ENCODE measurements at places on chromosomes 2 and 18. TPM values are rescaled to one million over a fixed set of nuclear protein-coding genes. Genes with fewer than 3 reads are reported as not detected.

DNA sequence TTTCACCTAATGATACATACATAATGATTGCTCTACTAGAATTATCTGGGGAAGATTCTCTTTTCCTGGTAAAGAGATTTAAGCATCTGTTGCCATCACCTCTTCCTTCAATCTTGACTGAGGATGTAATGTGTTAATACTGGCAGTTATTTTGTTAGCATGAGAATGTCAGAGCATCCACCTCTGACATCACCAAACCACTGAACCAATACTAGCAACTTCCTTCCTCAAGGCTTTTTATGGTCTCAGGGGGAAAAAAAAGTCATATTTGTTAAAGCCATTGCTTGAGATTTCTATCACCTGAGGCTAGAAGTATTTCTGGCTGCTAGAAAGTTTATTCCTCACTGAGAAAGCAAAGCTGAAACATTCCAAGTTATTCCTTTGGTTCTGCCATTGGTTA lies 48.5 kb downstream of the DSEL start:
- no peak for DNase-seq
- no peak overlapping the region for H3K4me3 ChIP-seq
- H3K36me3 ChIP-seq = no peaks in the 10 kb centered on the region

DNA sequence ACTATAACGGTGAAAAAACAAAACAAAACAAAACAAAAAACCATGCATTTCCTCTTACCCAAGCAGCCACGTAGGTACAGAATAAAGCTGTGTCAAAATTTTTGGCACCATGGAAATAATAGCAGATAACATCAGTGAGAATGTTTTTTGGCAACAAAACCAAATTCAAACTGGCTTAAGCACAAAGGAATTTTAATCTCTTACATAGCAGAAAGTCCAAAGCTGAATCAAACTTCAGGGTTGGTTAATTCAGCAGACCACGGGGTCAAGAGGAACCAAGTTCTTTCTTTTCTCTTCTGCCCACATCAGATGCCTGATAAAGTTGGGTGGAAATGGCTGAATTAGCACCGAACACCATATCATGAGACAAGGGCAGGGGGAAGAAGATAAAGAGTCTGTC lies 129.5 kb downstream of the PAX3 start:
- H3K4me1 ChIP-seq = no peaks in the 10 kb centered on the region
- H3K4me3 ChIP-seq = no peak overlapping the region
- DNase-seq = no peak
- no peaks in the 10 kb centered on the region for H3K36me3 ChIP-seq
- H3K27me3 ChIP-seq = no peaks in the 10 kb centered on the region

GRCh38 chr18:70576276-70577022 lies 287.6 kb downstream of the SOCS6 start:
- no peak overlapping the region for H3K4me3 ChIP-seq
- no peak for DNase-seq
- no peaks in the 10 kb centered on the region for H3K27me3 ChIP-seq
- no peak overlapping the region for H3K27ac ChIP-seq
- no peaks in the 10 kb centered on the region for H3K36me3 ChIP-seq

DNA sequence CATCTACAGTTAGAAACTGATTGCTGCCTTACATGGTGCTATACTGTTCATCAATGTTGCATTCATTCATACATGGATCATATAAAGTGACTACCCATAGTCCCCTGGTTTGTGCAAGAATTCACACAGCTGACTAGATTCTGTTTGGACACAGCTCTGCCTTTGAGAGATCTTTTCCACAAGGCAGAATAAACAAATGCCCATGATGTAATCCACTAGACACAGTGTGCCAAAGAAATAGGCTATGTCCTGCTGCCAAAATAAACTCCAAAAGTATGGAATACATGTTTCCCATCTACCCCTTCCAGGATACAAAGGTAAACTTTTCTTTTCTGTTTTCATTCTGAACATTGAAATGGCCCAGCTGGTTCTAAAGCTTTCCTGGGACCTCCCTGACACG lies 269.4 kb upstream of the CHAC2 start:
- no peaks in the 10 kb centered on the region for H3K4me1 ChIP-seq
- no peak for DNase-seq
- H3K27me3 ChIP-seq = no peaks in the 10 kb centered on the region
- H3K27ac ChIP-seq = no peak overlapping the region
- H3K4me3 ChIP-seq = no peak overlapping the region
- H3K36me3 ChIP-seq = no peaks in the 10 kb centered on the region

DNA sequence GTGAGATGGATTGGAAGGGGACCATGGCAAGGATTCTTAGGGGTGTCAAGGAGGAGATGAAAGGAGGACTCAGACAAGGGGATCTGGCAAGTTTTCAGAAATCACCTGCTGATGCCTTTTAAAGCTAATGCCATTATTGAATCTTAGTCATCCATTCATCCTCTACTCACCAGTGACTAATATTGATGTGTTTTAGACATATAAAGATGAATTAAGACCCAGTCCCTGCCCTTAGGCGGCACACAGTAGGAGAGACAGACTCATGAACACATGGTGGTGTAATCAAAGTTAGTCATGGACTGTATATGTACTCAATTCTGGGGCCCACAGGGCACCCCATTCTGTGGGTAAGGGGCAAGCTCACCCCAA lies 56.5 kb upstream of the ATL2 start:
- H3K4me1 ChIP-seq = peaks cover 3% of the 10 kb centered on the region
- no peak for DNase-seq
- no peak overlapping the region for H3K27ac ChIP-seq
- no peak overlapping the region for H3K4me3 ChIP-seq
- no peaks in the 10 kb centered on the region for H3K36me3 ChIP-seq

DNA sequence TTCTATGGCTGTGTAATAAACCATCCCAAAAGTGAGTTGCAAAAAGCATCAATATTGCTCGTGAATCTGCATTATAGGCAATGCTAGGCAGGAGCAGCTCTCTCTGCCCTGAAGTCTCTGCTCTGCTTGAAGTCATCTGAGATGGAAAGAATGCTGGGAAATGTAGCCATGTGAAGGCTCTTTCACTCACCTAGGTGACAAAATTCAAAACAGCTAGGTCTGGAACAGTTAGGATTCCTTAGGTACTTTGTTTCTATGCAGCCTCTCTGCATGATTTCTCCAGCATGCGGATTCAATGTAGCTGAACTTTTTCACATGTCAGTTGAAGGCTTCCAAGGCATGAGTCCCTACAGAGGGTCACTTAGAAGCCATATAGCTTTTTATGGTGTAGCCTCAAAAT lies 1383.7 kb downstream of the LRP1B start:
- DNase-seq = no peak
- H3K36me3 ChIP-seq = no peaks in the 10 kb centered on the region
- H3K4me3 ChIP-seq = no peak overlapping the region

GRCh38 chr2:206876216-206876860 lies 63.0 kb upstream of the CPO start:
- peaks cover 10% of the 10 kb centered on the region for H3K27me3 ChIP-seq
- H3K27ac ChIP-seq = no peak overlapping the region
- no peaks in the 10 kb centered on the region for H3K36me3 ChIP-seq
- no peak overlapping the region for H3K4me3 ChIP-seq
- no peak for DNase-seq

GRCh38 chr18:42112657-42113420 lies 157.8 kb downstream of the PIK3C3 start:
- no peak overlapping the region for H3K27ac ChIP-seq
- peaks cover 3% of the 10 kb centered on the region for H3K36me3 ChIP-seq
- DNase-seq = no peak
- H3K4me3 ChIP-seq = no peak overlapping the region

DNA sequence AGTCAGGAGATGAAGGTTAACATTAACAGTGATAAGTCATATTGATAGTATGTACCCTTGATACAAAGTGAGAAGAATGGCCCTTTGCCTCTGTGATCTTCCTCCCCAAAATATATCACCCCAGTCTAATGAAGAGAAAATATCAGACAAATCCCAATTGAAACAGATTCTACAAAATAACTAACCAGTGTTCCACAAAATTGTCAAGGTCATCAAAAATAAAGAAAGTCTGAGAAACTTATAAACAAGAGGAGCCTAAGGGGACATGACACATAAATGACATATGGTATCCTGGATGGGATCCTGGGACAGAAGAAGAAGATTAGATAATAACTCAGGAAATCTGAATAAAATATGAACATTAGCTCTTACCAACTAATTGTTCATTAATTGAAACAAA lies 398.4 kb downstream of the DSC3 start:
- H3K27me3 ChIP-seq = no peaks in the 10 kb centered on the region
- no peak overlapping the region for H3K27ac ChIP-seq
- H3K36me3 ChIP-seq = no peaks in the 10 kb centered on the region

GRCh38 chr2:156625360-156626170 lies 189.4 kb downstream of the GPD2 start:
- H3K36me3 ChIP-seq = no peaks in the 10 kb centered on the region
- H3K27ac ChIP-seq = no peak overlapping the region
- DNase-seq = no peak
- no peak overlapping the region for H3K4me3 ChIP-seq
- no peaks in the 10 kb centered on the region for H3K4me1 ChIP-seq

DNA sequence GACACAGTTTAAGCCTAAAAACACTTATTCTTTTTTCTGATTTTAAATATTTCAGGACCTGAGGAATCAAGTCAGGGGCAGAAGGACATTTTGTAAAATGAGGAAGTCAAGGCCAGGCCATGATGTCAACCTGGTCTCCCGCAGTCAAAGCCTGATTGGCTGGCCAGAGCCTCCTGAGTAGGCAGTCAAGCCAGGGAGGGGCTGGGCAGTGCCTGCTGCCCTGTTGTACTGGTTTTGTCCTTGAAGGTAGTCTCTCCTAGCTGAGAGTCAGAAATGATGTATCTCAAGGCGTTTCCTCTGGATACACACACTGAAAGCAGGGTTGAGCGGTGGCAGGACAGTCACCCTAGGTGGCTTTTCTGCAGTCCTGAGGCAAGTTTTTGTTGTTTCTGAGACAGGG lies 19.8 kb downstream of the CCT7 start:
- H3K4me3 ChIP-seq = no peak overlapping the region
- H3K4me1 ChIP-seq = no peaks in the 10 kb centered on the region
- H3K27me3 ChIP-seq = no peaks in the 10 kb centered on the region
- peaks cover 46% of the 10 kb centered on the region for H3K36me3 ChIP-seq
- no peak overlapping the region for H3K27ac ChIP-seq
- DNase-seq = no peak

- no peak overlapping the region for H3K27ac ChIP-seq
- DNase-seq = no peak
- H3K4me3 ChIP-seq = no peak overlapping the region
- H3K36me3 ChIP-seq = no peaks in the 10 kb centered on the region
- H3K4me1 ChIP-seq = no peaks in the 10 kb centered on the region
Measured at GRCh38 chr2:133713049-133713580, 144.9 kb upstream of the NCKAP5 start.

DNA sequence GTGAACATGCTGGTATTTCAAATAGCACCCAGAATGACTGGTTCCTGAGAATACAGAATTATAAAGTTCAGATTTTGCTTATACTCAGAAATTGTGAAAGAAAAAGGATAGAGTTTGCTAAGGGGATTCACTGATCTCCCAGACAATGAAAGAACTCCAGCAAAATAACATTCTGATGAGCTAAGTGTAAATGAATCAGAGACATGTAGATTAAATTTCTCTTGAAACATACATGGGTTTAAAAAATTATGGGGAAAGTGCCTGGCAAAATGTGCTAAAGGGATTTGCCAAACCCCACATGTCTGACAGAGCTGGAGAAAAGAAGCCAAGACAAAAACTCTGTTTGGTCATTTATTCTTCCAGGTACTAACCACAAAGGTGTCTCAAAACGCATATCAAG lies 116.3 kb downstream of the FTCDNL1 start:
- no peak for DNase-seq
- H3K4me3 ChIP-seq = no peak overlapping the region
- H3K27me3 ChIP-seq = peaks cover 27% of the 10 kb centered on the region
- peaks cover under 1% of the 10 kb centered on the region for H3K4me1 ChIP-seq
- H3K36me3 ChIP-seq = no peaks in the 10 kb centered on the region

DNA sequence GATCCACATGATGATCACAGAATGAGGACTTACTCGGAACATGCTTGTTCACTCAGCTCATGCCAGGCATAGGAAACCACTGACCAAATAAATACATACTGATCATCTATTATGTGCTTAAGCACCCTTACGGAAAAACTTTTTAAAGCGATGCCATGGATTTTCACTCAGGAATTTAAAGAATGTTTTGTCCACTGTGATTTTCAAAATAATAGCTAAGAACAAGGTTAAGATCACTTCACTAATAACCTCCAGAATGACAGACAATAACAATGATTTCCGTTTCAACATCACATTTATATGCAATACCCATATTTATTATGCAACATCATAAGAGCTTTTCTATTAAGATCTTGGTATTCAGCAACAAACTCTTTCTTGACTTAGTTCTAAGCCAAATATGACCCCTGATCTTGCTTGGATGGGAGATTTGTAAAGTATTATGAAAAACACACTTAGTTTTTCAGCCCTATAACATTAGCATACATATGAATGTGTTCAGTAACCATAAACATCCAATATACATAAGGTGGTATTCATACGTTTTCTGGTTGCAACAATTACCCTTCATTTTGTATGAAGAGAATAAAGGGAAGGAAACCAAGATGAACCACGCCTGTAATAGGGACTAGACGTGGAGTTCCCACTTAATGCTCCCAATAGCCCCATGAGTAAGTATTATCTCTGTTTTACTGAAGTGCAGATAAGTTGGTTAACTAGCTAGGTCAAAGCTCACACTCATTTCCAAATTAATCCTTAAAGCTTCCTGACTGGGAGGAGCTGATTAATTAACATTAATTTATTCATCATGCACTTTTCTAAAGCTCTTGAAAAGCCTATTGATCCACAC lies 1.9 kb downstream of the CD302 start:
- DNase-seq = no peak
- H3K27ac ChIP-seq = no peak overlapping the region
- no peak overlapping the region for H3K4me3 ChIP-seq
- H3K4me1 ChIP-seq = peaks cover 6% of the 10 kb centered on the region
- H3K27me3 ChIP-seq = peaks cover 50% of the 10 kb centered on the region
- peaks cover 3% of the 10 kb centered on the region for H3K36me3 ChIP-seq

DNA sequence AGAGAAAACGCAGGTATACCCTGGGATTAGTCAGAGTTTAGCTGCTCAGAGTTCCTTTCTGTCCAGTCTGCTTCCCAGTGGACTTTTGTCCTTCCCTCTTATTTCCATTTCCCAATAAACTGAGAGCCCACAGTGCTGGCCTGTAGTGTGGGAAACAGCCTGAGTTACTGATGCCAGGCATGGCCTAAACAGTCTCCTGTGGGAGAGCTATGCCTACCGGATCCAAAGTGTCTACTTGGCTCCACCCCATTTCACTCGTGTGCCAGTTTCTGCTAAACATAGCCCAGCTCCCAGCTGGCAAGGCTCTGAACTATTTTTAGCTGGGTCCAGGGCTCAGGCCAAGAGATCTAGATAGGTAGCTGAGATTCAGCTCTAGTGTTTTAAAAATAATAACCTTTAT lies 15.6 kb upstream of the PPP1CB start:
- no peaks in the 10 kb centered on the region for H3K27me3 ChIP-seq
- H3K36me3 ChIP-seq = peaks cover 9% of the 10 kb centered on the region
- no peak overlapping the region for H3K27ac ChIP-seq
- no peak overlapping the region for H3K4me3 ChIP-seq

GRCh38 chr2:138433995-138434951 lies 67.3 kb upstream of the SPOPL start:
- no peaks in the 10 kb centered on the region for H3K27me3 ChIP-seq
- no peak overlapping the region for H3K4me3 ChIP-seq
- H3K4me1 ChIP-seq = peaks cover 4% of the 10 kb centered on the region
- no peaks in the 10 kb centered on the region for H3K36me3 ChIP-seq
- DNase-seq = no peak
- H3K27ac ChIP-seq = no peak overlapping the region

Gene ANKRD30B
- not detected for total RNA-seq

Gene MERTK
- 0.63 TPM for total RNA-seq

Gene SLC19A3
- total RNA-seq = not detected

Gene SSB
- 113 TPM for total RNA-seq

Gene TSHZ1
- total RNA-seq = 12.4 TPM

Gene SESTD1
- 12.3 TPM for total RNA-seq

Gene RAMP1
- total RNA-seq = 17.6 TPM

Gene MAL
- 167 TPM for total RNA-seq
